Transverse colon (tissue), 4 donors: ENCODE measurements at places on chromosomes 2 and 18. TPM values are rescaled to one million over a fixed set of nuclear protein-coding genes. Genes with fewer than 3 reads are reported as not detected.

HRH4 gene
- total RNA-seq: not detected

ACTG2 gene
- total RNA-seq: 3,499 TPM

ICOS gene
- total RNA-seq: 1.3 TPM

SPEG gene
- 69.5 TPM for total RNA-seq

FAP gene
- total RNA-seq: not detected

IHH gene
- total RNA-seq: 65.5 TPM

RUFY4 gene
- not detected for total RNA-seq

CPLX4 gene
- not detected for total RNA-seq

ACMSD gene
- total RNA-seq: not detected

REG3G gene
- not detected for total RNA-seq

HOXD3 gene
- 7.6 TPM for total RNA-seq

CENPA gene
- total RNA-seq: not detected

OR6B2 gene
- total RNA-seq: not detected

TEKT4 gene
- not detected for total RNA-seq

KCNJ3 gene
- total RNA-seq: 1.3 TPM

TFCP2L1 gene
- 52.7 TPM for total RNA-seq

ADAM23 gene
- total RNA-seq: 2.2 TPM

GATA6 gene
- 223 TPM for total RNA-seq

KLHL41 gene
- not detected for total RNA-seq

AGXT gene
- 0.82 TPM for total RNA-seq

TLX2 gene
- total RNA-seq: not detected

RGPD8 gene
- 18.3 TPM for total RNA-seq

ALK gene
- total RNA-seq: not detected

GALNT14 gene
- total RNA-seq: not detected

LCT gene
- not detected for total RNA-seq

DRC1 gene
- not detected for total RNA-seq

KIF1A gene
- total RNA-seq: 3.4 TPM

TACR1 gene
- 0.20 TPM for total RNA-seq

ST6GAL2 gene
- 0.16 TPM for total RNA-seq

INHBB gene
- total RNA-seq: not detected

RGPD4 gene
- total RNA-seq: not detected

TYW5 gene
- total RNA-seq: 27.1 TPM

CD8B2 gene
- total RNA-seq: not detected

LIMS3 gene
- 0.48 TPM for total RNA-seq

UGT1A10 gene
- 54.2 TPM for total RNA-seq

EFEMP1 gene
- total RNA-seq: 34.8 TPM

AMER3 gene
- total RNA-seq: 0.32 TPM

LYG1 gene
- total RNA-seq: not detected

ANKRD29 gene
- 2.0 TPM for total RNA-seq

RAB6D gene
- total RNA-seq: 1.00 TPM

ASB18 gene
- total RNA-seq: not detected

PSME4 gene
- 28.5 TPM for total RNA-seq

NT5DC4 gene
- not detected for total RNA-seq

MROH2A gene
- 0.14 TPM for total RNA-seq

SLC30A3 gene
- 0.60 TPM for total RNA-seq

SOWAHC gene
- total RNA-seq: 50.5 TPM

GLS gene
- total RNA-seq: 141 TPM
